ENCODE measurements at places on chromosomes 3 and 15.

- no peak for DNase-seq
Measured at GRCh38 chr3:64174328-64174727, 50.9 kb downstream of the PRICKLE2 start.

GRCh38 chr3:13353506-13353905 is 66.6 kb downstream of the NUP210 start:
- no peak for DNase-seq

DNA sequence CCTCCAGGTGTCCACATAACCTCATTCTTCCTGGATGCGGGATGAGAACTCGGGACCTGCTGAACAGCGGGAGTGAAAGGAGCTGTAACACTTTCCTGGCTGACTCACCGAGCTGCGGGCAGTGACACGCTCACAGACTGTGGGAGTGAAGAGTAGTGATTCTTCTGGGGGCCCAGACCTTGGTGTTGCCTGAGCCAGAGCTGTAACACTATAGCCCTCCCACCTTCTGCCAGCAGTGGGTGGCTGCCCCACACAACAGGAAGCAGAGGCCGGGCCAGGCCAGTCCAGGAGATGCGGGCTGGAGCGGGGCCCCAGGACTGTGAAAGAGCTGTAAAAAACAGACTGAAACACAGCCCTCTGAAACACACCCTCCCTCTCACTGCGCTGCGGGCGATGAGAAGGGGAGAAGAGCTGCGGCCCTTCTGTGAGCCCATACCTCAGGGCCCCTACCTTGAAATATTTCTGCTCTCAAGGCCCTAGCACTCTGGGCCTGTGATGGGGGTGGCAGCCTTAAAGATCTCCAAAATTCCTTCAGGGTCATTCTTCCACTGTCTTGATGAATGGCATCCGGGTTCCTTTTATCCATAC is 464.0 kb upstream of the CCDC54 start:
- no peak for DNase-seq

DNA sequence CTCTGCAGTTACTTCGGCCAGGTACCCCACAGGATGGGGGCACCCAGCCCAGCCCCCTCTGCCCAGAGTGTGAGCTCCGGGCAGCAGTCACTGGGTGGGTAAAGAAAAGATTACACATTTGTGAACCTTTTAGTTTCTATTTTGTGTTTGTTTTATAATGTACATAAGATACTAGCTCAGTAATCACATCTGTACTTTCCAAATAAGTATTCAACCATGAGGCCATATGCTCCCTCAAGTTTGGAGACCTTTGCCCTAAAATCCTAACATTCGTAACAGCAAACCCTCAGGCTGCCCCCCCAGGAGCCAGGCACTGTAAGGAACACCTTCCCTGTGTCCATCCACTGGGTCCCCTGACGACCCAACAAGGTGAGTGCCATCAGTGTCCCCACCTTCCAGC is 68.3 kb upstream of the SLC6A6 start:
- no peak for DNase-seq

GRCh38 chr3:151330379-151330778 is 1.0 kb upstream of the P2RY13 start:
- DNase-seq: no peak

- no peak for DNase-seq
Measured at GRCh38 chr3:128107834-128108233, 15.8 kb downstream of the RUVBL1 start.

GRCh38 chr3:145188079-145188770 is 972.8 kb downstream of the PLOD2 start:
- no peak for DNase-seq

- no peak for DNase-seq
Measured at GRCh38 chr15:73464602-73465001, 21.6 kb downstream of the REC114 start.

DNA sequence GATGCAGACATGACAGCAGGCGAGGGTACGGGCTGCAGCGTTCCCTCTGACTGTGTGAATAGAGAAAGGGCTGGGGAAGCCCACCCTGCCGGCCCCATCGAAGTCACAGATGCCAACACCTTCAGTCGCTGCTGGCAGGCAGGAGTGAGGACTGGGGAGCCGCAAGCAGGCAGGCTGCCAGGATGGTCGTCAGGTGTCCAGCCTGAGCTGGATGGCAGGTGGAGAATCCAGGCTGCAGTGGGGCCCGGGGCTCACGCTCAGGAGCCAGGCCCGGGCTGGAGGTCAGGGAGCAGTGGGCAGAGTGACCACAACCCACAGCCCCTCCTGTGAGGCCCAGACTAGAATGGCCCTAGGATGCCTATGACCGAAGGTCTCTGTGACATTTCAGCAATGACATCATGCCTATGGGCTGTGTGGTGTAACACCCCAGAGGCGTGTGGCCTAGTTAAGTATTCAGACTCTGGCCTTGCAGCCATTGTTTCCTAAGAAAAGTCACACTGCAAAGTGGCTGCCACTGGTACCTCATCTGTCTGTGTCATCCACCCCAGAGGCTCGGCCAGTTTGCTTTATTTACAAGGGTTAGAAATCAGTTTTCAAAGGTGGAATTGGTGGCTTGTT is 15.7 kb downstream of the PRR23E start:
- DNase-seq: no peak

DNA sequence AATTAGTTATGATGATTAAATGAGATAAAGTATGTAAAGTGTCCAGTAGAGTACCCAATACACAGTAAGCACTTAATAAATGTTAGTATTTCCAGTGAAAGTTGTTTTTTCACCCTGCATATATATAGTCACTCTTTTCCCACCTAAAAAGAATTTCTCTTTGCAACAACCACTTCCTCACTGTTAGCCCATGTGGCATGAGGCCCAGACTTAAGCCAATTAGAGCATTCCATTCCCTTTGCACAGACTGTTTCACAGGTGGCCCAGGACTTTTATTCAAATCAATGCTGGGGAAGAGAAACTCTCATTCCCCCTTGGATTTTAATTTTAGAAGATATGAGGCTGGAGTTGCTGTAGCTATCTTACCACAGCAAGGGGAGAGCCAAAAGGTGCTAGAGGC is 3.7 kb downstream of the IFT80 start:
- DNase-seq: no peak

- DNase-seq: no peak
Measured at GRCh38 chr3:3305841-3306240, 126.3 kb upstream of the CRBN start.

Data from CD4-positive, alpha-beta memory T cell (primary cell).